NCI-H510A (cell line): ENCODE measurements at places on chromosomes 6 and 20.

DNA sequence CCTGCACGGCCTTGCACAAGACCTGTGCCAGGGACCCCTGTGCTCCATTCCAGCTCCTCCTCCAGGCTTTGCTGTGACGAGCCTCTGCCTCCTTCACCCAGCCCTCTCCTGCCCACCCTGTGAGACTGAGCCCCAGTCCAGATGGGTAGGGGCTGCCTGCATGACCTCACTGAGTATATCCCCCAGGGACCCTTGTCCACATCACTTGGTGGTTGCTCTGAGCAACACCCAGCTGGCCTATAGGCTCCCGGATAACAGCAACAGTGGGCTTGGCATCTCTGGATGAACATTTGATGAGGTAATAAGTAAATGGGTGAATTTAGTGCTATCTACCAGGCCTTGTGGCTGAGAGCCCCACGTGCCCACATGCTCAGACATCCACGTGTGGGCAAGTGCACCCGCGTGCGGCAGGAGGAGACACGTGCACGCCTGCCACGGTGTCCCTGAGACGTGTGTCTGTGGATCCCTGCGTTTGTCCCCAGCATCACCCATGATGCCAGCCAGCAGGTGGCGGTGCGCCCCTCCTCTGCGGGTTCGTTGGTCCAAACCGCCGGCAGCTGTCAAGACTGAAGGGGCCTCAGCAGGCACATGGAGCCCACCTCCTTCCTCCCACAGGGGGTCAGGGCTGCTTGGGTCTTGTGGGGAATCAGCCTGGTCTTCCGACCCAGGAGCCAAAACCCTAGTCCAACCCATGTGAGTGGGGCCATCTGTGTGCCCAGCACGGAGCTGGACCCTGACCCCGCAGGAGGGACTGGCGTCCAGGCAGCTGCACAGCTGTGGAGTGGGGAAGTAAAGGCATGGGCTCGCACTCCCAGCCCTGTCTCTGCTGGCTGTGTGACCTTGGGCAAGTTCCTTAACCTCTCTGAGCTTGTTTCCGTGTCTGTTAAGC lies 45.9 kb downstream of the FGD2 start:
- DNase-seq: peak; percentile 77

DNA sequence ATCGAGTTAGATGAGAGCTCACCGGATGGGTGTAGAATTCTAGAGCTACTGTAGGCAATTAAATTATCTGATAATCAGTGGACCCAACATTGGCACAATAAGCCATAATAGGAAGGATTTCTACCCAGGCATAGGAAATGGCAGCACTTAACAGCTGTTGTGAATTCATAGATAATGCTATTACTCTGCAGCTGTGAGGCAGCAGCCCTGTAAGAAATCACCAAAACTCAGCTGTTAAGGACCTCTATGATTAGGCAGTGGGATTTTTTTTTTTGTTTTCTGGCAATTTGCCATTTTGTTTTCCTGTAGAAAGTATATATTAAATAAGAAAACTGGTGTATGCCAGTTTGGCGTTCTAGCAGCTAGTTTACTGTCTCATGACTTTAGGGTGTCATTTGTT lies 609.1 kb upstream of the SLC35B3 start:
- no peak for DNase-seq

DNA sequence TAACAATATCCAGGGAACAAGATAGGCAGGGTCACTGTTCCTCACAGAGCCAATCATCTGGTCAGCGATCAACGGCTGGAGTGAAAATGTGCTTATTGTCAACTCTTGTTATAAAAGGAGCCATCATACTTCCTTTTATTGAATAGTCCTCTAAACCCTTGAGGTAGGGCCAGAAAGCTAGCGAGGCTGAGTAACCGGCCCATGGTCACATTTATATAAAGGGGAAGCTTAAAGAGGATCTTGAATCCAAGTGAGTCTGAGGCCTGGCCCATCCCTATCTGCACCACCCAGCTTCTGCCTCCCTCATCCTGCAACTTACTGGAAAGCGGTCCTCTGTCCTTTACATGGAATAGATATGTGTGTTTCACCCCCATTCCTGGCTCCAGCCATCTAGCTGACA lies 9.5 kb downstream of the PHACTR3 start:
- DNase-seq: no peak

DNA sequence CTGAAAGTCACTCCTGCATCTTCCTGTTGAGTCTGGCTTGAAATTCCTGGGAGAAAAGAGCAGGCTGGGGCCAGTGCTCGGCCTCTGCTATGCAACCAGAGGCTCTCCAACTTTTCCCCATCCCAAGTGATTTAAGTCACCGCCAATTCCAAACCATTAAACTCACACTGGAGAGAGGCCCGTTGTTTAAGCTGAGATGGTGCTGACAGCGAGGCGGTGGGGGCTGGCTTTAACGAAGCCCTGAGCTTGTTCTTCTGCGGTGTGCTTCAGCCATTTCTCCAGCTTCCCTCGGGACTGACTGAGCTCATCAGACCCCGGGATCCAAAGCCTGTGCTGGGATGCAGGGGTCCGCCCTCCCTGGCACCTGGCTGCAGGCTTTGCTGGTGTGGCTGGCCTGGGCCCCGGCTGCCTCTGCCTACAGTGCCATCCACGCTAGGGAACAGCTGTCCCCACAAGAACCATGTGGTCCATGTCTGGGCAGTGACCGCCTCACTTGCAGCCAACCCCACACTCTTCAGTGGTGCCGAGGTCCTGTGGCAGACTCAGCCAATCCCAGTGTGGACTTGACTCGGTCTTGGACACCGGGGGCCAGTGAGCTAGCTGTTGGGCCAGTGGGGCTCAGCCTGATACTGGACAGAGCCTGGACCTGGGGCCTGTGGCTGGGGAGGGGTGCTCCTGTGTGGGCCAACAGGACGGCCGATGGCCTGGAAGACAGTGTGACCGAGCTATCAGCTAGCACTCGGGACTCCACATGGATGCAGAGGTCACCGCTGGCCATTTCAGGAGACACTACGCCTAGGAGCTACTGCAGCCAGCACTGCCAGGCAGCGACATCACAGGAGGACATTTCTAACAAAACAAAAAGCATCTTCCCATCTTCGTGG lies 21.2 kb downstream of the RAMACL start:
- DNase-seq: no peak

DNA sequence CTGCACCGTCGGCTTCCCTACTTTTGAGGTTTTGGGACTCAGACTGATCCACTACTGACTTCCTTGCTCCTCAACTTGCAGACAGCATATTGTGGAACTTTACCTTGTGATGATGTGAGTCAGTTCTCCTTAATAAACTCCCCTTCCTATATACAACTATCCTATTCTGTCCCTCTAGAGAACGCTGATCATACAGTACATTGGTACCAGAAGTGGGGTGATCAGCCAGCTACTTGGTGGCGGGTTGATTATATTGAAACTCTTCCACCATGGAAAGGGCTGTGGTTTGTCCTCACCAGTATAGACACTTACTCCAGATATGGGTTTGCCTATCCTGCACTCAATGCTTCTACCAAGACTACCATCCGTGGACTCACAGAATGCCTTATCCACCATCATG lies 7.6 kb upstream of the TAF4 start:
- DNase-seq: no peak

- DNase-seq: no peak
Observed at GRCh38 chr6:140779341-140779740, 1353.4 kb upstream of the GJE1 start.

GRCh38 chr6:4128748-4129147 lies 6.6 kb downstream of the ECI2 start:
- no peak for DNase-seq

- DNase-seq: no peak
Observed at GRCh38 chr20:44805335-44805978, 4.9 kb downstream of the RIMS4 start.

GRCh38 chr6:137705160-137706082 lies 161.6 kb upstream of the TNFAIP3 start:
- no peak for DNase-seq

DNA sequence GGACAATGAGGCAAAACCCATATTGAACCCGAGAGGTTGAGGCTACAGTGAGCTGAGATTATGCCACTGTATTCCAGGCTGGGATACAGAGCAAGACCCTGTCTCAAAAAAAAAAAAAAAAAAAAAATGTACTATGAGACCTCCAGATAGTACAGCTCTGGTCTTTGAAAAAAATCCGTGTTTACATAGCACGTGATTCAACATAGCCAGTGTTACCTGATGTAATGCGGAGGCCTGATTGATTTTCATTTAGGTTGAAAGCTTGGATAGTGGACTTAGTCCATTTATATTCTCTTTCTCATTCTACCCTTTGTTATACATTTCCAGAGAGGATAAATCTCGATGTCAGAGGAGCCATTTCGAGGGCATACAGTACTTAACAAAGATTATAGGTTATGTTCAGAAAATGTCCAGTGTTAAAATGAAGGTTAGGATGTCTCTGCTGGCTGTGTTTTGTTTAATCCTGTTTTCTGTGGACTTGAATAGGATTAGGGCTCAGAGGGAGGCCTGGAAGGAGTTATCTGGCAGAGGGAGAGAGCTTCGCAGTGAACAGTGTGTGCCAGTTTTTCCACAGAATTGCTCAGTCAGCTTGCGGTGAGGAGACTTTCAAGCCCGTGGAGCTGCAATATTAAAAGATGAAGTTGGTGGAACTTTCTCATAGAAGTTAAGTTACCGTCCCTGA lies 33.9 kb upstream of the BCLAF1 start:
- DNase-seq: no peak

DNA sequence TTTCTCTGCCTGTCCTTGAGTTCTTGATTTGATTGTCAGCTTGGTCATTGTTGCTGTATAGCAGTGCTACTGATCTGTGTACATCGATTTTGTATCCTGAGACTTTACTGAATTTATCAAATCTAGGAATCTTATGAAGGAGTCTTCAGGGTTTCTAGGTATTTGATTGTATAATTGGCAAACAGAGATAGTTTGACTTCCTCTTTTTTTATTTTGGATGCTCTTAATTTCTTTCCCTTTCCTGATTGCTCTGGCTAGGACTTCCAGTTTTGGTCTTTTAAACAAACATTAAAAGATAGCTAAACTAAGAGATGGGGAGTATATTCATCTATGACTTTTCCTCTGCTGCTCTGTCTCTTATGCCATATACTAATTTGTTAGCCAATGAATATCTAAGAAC lies 62.4 kb downstream of the NCOA7 start:
- no peak for DNase-seq

GRCh38 chr6:160733050-160733646 lies 31.1 kb downstream of the PLG start:
- DNase-seq: no peak

GRCh38 chr6:121759370-121759769 lies 323.9 kb downstream of the GJA1 start:
- no peak for DNase-seq

- DNase-seq: no peak
Observed at GRCh38 chr6:162230147-162230752, 497.3 kb downstream of the PRKN start.

DNA sequence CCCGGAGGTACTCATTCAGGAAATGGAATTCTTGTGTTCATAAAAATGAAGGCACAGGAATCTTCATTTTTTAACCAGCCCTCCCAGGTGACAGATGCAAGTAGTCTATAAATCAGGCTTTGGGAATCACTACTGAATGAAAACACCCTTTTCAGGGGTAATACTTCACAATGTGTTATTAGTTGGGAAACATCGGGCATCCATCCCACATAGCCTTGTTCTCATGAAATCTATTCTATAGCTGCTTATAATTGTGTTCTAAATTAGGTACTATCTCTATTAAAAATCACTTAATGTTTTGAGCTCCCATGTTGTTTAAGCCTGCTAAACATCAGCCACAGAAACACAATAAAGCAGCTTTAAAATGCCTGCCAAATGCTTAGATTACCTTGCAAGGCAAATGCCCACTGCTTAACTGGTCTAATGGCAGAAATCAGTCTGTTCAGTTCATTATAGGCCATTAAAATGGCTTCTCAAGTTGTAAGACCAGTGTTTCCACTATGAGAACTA lies 94.9 kb downstream of the L3MBTL3 start:
- DNase-seq: no peak

DNA sequence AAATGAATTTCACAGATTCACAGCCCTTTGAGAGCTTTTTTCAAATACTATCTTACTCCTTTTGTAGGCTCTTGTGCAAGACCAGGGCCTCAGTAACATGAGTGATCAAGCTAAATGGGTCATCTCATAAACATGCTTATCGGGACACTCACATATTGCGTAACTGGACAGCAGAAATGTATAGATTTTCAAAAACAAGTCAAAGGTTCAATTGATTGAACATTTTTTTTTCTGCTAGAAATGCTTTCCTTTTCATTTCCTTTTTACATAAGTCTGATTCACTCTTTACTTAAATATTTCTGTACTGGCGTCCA lies 8.7 kb upstream of the SALL4 start:
- no peak for DNase-seq
